ENCODE measurements at places on chromosomes 13 and 19. TPM values are rescaled to one million over a fixed set of nuclear protein-coding genes. Genes with fewer than 3 reads are reported as not detected.

Gene ELSPBP1
- not detected for total RNA-seq

Gene GAPDHS
- not detected for total RNA-seq

Gene GRK1
- under 0.01 TPM for total RNA-seq

Gene ZNF296
- under 0.01 TPM for total RNA-seq

GRCh38 chr19:9000933-9001332 lies 9.3 kb downstream of the MUC16 start:
- no peak for DNase-seq

GRCh38 chr19:32924200-32924599 lies 47.6 kb downstream of the CEP89 start:
- peak; percentile 24 for DNase-seq

DNA sequence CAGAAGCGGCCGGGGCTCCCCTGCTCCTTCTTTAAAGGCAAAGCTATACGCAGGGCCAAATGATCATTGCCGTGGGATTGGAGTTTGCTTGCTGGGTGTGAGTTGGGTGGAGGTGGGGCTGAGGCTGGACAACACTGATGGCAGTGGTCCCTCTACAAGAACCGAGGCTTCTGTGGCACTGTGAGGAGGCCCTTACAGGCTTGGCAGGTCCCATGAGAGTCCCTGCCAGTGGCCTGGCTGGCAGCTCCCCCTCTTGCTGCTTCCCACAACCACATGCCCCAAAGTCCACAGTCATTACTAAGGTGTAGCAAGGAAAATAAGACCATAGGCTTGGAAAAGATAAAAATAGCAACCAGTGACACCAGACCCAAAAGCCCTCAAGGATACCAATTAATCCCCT lies 98.4 kb downstream of the ANKRD10 start:
- peak; percentile 51 for DNase-seq

DNA sequence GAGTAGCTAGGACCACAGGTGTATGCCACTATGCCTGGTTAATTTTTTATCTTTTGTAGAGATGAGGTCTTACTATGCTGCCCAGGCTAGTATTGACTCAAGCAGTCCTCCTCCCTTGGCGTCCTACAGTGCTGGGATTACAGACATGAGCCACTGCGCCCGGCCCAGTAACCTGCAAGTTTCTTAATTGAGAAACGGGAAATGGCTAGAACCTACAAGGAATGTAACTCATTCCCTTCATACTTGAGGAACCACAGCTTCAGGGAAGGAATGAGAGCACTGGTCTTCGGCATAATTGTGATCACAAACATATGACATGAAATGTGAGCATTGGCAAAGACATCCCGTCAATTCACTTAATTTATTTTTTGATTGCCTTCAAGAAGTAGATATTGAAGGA lies 157.0 kb downstream of the KLF5 start:
- no peak for DNase-seq

DNA sequence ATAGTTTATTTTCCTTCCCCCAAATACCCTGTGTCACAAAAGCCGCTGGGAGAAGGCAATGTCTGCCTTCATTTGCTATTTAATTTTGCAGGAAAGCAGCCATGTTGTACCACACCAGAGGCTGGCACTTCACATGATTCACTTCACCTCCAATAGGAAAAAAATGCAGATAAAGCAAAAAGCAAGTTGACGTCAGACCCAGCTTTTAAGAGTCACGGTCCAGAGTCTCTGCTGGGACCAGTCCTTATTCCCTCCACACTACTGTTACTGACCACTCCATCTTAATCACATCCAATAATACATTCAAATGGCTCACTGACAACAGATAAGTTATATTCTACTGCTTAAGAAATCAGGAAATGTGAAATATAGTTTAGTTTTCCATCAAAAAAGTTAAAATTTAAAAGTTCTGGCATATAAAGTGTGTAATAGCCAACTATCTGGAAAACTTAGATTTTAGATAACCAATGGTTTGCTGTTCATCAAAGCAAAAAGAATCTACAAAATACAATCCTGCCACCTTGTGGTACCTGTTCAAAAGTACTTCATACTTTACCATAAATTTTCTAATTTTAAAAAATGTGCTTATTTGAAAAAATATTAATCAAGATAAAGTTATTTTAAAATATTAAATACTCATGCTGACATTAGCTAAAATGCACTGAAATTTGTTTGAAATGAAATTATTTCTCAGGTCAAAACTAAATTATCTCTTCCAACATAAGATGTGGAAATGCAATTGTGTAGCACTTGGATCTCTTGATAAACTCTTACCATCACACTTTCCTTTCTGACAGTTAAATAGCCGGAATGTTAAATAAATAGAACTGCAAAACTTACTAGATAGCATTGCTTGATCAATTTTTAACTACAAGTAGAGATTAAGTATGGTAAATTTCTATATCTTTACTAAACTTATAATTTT lies 97.3 kb downstream of the SERP2 start:
- no peak for DNase-seq

DNA sequence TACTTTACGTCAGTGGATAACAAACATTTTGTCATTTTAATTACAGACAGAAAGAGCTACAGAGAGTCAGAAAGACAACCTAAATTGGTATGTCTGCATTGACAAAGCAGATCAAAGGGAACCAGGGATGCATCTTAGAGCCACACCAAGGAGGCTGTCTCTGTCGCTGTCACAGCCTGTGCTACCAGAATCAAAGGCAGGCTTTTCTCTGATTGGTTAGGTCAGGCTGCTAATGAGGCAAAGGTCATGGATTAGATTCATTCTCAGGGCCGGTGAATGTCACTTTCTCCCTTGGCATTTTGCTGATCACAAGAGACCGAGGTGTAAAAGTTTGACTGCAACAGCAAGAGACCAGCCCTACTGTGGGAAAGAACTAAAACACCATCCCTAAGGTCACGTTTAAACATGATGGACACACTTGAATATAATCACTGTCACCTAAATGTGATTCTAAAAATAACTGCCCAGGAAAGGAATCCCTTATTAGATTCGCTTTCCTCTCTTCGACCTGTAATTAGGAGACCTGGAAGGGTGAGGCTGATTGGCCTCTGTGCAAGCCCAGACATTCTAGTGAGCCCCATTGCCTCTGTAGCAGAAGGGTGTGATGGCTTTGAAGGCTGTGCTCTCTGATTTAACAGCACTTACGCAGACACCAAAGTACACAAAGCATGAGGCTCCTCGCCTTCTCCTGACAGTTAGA lies 314.4 kb upstream of the NBEA start:
- no peak for DNase-seq

DNA sequence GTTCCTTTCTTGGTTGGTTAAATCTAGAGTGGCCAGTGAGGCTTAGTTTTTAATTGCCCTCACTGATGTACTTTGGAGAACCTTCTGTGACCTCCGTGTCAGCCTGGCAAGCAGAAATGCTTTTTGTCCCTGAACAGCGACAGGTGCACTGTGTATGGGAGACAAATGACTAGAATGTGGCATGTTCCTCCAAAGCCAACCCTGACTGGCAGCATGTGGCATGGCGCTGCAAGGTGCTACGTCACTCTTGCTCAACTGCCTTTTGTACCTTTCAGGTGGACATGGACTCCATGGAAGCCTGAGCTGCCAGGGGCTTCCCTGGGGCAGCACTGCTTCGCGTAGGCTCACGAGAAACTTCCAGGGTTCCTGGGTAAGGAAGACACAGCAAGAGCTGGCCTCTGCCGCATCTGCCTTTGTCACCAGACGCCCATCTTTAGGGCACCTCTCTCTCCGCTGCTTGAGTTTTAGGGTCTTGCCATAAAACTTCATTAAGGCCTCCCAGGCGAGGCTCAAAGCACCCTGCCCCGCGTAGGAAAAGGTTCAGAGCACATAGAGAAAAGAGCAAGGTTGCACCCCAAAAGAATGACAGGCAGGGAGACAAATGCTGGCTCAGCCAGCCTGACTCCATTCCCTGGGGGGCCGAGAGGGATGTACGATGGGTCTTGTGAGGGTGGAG lies 167.1 kb upstream of the SOX1 start:
- DNase-seq = no peak

DNA sequence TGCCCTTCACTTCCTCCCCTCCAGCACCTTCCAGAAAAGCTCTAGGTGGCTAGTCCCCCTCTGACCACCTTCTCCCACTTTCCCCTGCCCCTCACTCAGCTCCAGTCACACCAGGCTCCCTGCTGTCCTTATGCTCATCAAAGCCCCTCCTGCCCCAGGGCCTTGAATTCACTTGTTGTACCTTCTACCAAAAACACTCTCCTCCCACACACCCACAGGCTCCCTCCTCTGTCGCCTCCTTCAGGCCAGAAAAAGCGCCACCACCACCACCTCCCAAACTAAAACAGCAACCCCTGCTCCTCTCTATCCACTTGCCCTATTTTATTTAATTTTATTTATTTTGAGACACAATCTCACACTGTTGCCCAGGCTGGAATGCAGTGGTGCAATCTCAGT lies 4.8 kb upstream of the CEACAM16 start:
- DNase-seq = no peak

DNA sequence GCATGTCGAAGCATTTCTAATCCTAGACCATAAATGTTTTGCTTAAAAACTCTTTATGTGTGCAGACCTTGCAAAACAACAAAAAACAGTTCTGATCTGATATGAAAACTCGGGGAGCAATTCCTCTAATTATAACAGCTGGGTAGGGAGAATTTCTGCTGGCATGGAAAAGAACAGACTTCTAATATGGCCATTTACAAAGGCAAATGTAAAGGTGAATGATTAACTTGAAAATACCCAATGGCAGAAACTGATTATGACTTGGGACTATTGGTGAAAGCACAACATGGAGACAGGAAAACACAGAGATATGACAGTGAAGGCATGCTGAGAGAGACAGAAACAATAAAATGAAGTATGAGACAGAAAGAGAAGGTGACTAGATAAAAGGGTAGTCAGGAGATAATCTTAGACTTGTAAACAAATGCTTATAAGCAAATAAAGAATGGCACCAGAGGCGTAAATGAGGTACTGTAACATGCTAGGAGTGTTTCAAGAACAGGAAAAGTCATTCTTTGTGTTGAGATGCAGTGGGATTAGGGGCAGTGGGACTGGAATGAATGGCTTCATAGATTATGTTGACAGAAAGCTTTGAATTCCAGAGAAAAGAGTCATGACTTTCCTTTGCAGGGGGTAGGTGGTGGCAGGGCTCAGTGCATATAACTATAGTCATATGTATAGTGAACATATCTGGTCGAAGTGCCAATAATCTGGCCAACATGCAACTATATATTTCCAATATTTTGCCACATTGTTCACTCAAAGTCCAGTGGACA lies 393.0 kb downstream of the ITGBL1 start:
- DNase-seq = no peak

DNA sequence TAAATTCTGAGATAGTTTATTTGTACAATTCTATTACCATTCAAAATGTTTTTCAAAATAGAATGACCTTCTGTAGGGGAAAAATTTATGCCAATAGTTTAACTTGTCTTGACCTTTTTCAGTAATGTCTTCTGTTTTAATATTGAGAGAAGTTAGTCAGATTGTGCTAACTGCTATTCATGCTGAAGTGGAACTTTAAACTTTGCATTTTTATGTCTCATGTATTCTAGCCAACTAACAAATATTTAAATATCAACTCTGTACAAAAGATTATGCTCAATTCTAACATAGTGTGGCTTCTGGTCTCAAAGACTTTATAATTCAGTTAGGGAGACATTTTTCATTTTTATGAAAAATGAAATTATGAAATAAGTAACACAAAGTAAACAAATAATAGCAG lies 94.2 kb downstream of the WDFY2 start:
- no peak for DNase-seq

- DNase-seq = no peak
These were observed 50.0 kb upstream of the POSTN start for GRCh38 chr13:37648609-37649008.

DNA sequence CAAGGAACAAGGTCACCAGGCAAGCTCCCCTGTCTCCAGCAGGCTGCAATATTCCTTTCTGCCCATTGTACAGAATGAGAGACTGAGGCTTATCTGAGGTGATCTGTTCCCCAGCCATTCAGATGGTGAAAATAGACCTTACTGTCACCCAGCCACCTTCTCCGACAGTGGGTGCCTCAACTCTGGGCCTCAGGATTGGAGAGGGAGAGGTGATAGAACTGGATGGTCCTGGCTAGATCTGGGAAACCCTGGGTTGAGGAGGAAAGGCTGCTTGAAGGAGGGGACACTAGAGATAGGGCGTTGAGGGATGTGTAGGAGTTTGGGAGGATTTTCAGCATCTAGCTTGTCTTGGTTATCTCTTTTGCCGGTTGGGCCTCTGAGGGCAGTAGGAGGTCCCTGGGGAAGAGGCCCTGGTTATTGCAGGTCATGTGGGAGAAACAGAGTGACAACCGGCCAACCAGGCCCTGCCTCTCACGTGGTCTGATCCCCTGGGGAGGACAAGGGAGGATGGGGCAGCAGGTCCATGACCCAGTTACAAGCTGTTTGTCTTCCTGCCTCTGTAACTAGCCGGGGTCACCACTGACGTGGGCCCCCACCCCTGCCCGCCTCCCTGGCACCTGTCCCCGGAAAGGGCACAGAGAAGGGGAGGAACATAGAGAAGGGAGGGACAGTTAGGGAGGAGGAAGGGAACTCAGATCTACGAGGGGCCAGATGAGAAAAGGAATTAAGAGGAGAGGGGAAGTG lies 8.2 kb downstream of the NFIC start:
- DNase-seq = no peak

DNA sequence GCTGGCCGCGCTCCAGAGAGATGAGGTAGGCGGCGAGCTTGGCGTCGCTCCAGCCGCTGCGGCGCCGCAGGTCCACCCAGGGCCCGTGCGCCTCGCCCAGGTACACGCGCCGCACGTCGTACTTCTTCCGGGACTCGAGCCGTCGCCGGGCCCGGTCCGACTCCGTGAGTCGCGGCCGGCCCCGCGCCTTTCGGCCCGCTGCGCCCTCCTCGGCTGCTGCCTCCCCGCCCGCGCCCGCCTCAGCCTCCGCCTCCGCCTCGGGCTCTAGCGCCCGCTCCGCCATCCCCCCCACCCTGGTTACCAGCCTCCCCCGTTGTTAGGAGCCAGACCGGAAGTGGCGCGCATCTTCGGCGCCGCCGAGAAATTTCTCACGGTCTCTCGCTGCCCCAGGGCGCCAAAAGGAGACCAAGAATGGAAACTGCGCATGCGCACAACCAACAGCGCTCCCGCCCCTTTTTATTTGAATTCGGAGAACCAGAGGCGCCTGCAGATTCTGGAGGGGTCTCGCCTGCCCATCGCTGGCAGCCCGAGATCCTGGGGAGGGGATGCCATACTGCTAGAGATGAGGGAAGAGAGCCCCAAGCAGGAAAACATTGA lies at the start of gene ZNF653:
TSS of gene ZNF653 (minus strand) at position 336 of the 597 bp plus-strand sequence. CDS start at position 283, 53 bp downstream.
- DNase-seq = peak; percentile 98

GRCh38 chr19:17243830-17244617 lies 1.7 kb downstream of the NR2F6 start:
- DNase-seq = no peak

- DNase-seq = no peak
These were observed 87.6 kb upstream of the MLNR start for GRCh38 chr13:49132479-49133002.

- DNase-seq = no peak
These were observed 594 bp downstream of the ZNF146 start for GRCh38 chr19:36215276-36216123.

Data from frontal cortex (tissue), 4 donors.